ENCODE measurements at places on chromosomes 7 and 10.

GRCh38 chr10:46543466-46544377 is 12.7 kb downstream of the GPRIN2 start:
- DNase-seq: peak; percentile 75

DNA sequence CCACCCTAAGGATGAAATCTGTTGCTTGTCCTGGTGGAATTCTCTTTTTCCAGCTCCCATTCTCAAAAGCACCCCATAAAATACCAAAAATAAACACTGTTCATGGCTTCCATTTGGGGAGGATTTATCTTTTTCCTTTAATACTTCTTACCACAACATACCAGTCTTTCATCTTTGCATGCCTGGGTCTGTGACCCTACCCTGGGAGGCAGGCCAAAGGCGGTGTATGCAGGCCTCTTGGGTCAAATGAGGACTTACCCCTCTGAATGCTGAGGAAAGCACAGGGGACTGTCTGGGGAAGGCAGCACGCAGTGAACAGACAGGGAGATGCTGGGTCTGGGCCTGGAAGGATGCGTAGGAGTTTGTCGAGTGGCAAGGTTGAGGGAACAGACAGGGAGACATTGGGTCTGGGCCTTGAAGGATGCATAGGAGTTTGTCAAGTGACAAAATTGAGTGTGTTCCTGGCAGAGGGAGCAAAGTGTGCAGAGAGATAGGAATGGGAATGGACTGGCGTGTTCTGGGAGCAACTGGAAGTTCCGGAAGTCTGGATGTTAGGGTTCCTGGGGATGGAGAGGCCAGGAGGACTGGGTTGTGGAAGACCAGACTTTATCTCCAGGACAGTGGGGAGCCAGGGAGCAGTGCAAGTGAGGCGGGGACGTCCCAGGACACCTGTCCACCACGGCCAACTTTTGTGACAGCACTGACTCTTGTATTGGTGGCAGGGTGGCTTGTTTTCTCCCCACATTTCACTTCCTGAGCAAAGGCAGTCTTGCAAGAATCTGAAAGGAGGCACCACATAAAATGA is 40.8 kb downstream of the MYL10 start:
- peak; percentile 36 for DNase-seq

GRCh38 chr7:139091677-139091996 is 17.9 kb downstream of the ZC3HAV1 start:
- no peak for DNase-seq

DNA sequence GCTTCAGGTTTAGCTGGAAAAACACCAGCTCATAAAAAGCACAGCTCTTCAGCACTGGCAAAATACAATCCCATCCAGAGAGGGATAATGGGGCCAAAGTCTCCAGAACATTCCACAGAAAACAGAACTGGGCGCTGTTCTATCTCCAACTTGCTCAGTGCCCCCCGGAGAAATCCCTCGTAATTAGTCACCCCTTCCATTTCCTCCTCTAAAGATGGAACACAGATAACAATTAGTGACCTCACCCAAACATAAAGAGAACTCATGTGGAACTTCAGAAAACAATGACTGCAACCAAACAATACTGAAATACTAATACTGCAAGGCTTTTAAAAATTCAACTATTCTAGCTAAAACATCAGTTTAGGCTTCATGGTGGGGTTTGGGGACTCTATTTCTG is 46.3 kb downstream of the KIAA1549 start:
- DNase-seq: no peak

- DNase-seq: no peak
These were observed 2.6 kb downstream of the ST7 start for GRCh38 chr7:116955801-116956476.

- DNase-seq: no peak
These were observed 2.7 kb upstream of the KMT2E start for GRCh38 chr7:105011141-105011830.

- DNase-seq: no peak
These were observed 88.8 kb downstream of the LHPP start for GRCh38 chr10:124550293-124551034.

- no peak for DNase-seq
These were observed 123.9 kb upstream of the FZD1 start for GRCh38 chr7:91140286-91140685.

GRCh38 chr7:90239625-90240228 is 5.2 kb upstream of the CFAP69 start:
- DNase-seq: no peak

GRCh38 chr7:158682456-158682855 is 22.1 kb downstream of the NCAPG2 start:
- DNase-seq: no peak

GRCh38 chr7:49580000-49580399 is 193.4 kb upstream of the VWC2 start:
- no peak for DNase-seq

DNA sequence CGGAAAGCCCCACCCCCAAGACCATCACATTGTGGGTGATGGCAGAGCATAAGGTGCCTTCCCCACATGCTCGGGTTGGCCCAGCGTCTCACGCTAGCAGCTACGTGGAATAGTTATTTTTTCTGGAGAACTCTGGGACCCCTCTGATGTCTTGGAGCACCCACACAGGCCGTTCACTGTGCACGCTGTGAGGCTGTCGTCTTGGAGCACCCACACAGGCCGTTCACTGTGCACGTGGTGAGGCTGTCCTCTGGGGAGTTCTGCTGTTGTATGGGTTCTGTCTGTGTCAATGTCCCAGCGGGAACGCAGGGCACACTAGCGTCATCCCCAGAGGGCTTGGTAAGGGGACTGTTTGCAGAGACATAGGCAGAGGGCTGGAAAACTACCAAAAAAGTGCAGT is 38.8 kb upstream of the FAM20C start:
- peak; percentile 62 for DNase-seq

DNA sequence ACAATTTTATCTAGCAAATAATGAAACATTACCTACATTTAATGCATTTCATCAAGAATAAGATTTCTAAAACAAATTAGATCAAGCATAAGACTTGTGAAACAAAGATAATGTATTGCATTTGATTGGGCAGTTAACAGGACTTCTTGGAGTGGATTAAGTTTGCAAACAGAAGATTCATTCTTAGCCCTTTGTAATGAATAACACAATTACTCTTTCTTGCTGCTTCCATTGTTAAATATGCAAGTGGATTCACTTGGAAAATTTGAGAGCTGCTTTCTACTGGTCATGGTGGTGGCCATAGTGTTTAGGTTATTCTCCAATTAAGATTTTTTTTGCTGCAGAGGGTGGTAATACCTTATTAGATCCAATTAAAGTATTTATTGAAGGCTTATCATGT is 6.0 kb downstream of the PPP1R9A start:
- no peak for DNase-seq

DNA sequence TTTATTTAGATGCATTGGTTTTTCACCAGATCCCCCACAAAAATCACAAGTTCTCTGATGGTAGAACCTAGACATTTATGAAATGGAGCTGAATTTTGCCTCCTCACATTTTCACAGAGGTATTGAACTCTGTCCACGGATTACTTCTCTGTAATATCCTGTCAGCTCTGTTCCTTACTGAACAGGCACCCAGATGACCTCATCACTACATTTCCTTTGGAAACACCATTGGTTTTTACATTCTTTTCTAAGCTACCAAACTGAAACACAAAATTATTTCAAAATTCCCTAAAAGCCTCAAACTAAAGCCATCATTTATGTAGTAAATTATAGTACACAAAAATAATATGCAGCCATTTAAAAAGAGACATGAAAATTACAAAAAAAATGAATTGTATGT is 98.3 kb upstream of the KCNIP2 start:
- no peak for DNase-seq

GRCh38 chr7:114086914-114087652 is 168.3 kb upstream of the PPP1R3A start:
- DNase-seq: peak; percentile 73

GRCh38 chr7:104923010-104923421 is 91.0 kb upstream of the KMT2E start:
- DNase-seq: no peak

GRCh38 chr7:158063850-158064610 is 523.6 kb downstream of the PTPRN2 start:
- DNase-seq: peak; percentile 69

DNA sequence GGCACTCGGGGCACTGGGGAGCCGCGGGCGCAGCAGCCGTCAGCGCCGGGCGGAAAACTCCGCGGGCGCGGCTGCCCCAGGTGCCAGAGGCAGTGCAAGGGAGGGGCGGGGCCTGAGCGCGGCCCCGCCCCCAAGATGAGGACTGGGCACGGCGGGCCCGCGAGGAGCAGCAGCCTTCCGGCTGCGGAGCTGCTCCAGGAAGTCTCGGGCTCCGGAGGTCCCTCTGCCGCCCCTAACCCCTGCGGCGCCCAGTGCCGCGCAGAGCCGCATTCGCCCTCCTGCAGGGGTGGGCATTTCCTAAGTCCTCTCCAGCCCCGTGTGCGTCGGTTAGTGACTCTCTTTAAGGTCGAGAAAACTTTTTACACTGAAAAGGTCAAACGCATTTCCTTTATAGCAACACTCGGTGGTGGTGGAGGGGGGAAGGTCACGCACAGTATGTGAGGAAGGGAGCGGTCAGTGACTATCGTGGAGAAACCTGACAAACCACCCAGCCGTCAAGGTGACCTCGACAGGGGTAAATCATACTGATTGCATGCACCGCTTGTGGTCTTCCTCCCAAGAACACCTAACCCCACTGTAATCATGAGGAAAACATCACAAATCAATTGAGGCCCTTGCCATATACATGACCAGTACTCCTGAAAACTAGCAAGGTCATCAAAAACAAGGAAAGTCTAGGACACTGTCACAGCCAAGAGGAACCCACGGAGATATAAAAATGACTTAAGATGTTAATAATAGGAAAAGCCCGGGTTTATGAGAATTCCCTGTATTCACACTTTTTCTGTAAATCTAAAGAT is at the start of gene ANXA11:
Gene ANXA11, minus strand, starts transcription at position 61 of the 800 bp plus-strand sequence. CDS start 32,676 bp downstream, outside the sequence.
- DNase-seq: peak; percentile 93

GRCh38 chr7:15407910-15408309 is 153.9 kb downstream of the AGMO start:
- no peak for DNase-seq

- DNase-seq: no peak
These were observed 336.0 kb downstream of the ADARB2 start for GRCh38 chr10:1401071-1401965.

GRCh38 chr10:118272149-118272721 is 69.9 kb downstream of the FAM204A start:
- DNase-seq: no peak

GRCh38 chr10:80356563-80356988 is at the start of the genes DYDC1 and DYDC2:
Gene DYDC1, minus strand, starts transcription at chr10:80356755. Its CDS starts 4,154 bp downstream, at chr10:80352601.
Gene DYDC2, plus strand, starts transcription at chr10:80356781. Its CDS starts 5,663 bp downstream, at chr10:80362444.
- DNase-seq: peak; percentile 82

DNA sequence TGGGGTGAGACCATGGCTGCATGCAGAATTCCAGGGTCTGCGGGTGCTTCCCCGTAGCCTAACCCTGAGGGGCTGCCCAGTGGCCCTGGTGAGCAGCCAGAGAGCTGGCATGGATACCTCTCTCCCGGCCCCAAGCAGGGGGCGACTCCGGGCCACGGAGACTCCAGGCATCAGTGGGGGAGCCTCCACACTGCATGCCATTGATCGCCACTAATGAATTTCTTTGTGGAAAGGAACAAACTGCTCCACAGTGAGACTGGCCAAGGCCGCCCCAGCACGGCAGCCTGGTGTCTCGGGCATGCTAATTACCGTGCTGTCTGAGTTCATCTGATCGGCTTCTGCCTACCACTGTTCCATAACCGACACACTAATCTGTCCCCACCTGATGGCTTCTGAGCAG is 184.4 kb downstream of the GRID1 start:
- DNase-seq: peak; percentile 69

- no peak for DNase-seq
These were observed 72.4 kb downstream of the LMBR1 start for GRCh38 chr7:156820445-156821063.

DNA sequence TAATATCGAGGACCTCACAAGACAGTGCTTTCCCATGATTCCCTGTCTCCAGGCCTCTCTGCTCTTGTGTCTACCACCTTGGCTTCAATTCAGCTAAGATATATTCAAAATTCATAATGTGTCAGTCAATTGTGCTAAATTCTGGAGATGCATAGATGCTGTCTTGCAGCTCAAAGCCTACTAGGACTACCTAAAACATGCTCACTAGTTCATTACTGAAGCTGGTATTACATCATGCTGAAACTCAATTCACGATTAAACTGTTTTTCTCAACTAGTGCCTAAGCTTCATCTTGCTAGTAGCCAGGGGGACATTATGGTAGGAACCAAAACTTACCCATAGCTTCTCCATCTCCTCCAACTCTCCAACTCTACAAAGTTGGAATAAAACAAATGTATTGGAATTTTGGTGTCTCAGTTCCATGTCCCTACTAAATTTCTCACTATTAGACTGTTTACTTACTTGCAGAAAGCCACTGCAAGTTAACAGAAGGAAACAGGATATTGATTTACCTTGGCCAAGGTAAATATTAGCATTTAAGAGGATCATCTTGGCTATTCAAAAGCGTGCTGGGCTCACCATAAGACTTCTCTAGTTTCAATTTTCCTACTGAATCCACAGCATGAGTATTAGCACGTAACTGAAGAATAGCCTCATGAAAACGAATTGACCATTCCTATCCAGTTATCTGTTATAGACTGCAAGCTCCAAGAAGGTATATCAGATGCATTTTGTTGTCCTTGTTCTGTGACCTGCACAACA is 53.6 kb downstream of the CREB3L2 start:
- DNase-seq: no peak

GRCh38 chr7:134766779-134767519 is 12.5 kb upstream of the CALD1 start:
- DNase-seq: no peak

- DNase-seq: no peak
These were observed 133.4 kb upstream of the CSTF2T start for GRCh38 chr10:51832652-51833383.

GRCh38 chr10:31701546-31701945 is 227.1 kb downstream of the ARHGAP12 start:
- no peak for DNase-seq

DNA sequence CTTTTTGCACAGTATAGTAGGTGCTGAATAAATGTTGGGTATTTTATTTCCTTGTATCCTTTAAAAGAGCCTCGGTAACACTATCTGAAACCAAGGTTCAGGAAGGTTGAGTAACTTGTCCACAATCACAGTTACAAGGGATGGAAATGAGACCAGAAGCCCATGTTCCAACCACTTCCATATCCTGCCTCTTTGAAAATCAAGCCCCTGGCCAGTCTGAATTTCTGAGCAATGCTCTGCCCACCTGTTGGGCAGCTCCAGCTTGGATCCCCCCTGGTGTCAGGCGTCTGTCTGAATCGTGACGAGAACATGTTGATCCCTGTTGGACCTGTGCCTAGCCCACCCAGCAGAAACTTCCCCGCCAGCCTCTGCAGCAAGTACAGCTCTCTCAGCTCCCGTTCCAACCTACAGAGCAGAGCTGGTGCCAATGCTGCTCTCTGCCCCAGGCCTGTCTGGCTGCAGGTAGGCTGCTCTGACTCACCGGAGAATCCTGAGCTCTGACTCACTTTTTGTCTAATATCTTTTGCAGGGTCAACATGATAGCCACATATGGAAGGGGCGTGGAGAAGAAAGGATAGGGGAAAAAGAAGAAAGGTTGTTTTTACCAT is 595.5 kb downstream of the INHBA start:
- DNase-seq: no peak

- DNase-seq: no peak
These were observed 307.2 kb downstream of the PRPF18 start for GRCh38 chr10:13893926-13894325.
